Left renal cortex interstitium (tissue), 4 donors: ENCODE measurements at places on chromosomes 7 and 10. TPM values are rescaled to one million over a fixed set of nuclear protein-coding genes. Genes with fewer than 3 reads are reported as not detected.

DNA sequence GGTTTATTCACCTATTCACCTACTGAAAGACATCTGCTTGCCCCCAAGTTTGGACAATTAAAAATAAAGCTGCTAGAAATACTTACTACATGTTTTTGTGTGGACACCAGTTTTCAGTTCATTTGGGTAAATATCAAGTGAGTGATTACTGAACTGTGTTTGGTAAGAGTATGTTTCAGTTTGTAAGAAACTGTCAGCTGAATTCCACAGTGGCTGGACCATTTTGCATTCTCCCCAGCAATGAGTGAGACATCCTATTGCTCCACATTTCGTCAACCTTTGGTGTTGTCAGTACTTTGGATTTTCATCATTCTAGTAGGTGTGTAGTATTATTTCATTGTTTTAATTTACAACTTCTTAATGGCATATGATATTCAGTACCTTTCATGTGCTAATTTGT, 17.4 kb upstream of the IKZF1 start:
- DNase-seq, result no peak

The LEP gene
- polyA plus RNA-seq, result 0.17 TPM

GRCh38 chr7:104956753-104957450, 57.1 kb upstream of the KMT2E start:
- no peak for DNase-seq

DNA sequence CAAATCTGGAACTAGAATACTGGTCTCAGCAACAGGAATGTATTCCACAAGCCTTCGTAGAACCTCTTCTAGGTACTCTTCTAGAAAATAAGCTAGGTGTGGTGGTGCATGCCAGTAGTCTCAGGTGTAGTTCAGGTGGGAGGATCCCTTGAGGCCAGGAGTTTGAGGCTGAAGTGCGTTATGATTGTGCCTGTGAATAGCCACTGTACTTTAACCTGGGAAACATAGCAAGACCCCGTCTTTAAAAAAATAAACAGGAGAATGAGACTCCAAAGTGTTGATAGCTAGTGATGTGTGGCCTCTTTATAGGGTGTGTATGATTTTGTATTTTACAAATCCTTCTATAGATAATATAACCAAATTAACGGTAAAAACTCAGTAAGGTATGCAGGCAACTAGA, 1.5 kb upstream of the ZNF775 start:
- no peak for DNase-seq

DNA sequence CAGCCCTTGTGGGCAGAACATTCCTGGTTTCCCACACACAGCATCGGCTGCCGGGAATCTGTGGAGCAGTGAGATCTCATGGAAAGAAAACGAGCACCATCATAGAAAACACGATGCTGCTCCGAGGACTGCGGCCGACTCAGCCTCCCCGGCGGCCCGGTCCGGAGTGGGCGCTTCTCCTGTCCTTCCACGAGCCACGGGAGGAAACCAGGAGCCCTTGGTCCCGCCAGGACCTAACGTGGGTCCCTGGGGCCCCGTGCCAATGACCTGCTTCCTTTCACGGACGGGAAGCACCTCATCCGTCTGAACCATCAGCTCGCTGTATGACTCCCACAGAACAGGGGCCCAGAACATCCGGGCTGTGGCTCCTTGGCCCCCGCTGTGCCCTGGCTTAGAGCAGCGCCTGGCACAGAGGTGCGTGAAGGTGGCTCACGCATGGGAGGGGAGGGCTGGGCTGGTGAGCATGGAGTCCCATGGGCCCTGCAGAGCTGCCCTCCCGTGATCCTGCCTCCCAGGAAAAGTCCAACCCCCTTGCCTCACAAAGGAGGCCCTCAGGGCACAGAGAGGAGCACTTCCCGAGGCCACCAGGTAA, 280.5 kb downstream of the MAD1L1 start:
- DNase-seq, result no peak

GRCh38 chr7:47326220-47326619, 255.7 kb downstream of the TNS3 start:
- no peak for DNase-seq

The LBX1 gene
- polyA plus RNA-seq, result not detected

DNA sequence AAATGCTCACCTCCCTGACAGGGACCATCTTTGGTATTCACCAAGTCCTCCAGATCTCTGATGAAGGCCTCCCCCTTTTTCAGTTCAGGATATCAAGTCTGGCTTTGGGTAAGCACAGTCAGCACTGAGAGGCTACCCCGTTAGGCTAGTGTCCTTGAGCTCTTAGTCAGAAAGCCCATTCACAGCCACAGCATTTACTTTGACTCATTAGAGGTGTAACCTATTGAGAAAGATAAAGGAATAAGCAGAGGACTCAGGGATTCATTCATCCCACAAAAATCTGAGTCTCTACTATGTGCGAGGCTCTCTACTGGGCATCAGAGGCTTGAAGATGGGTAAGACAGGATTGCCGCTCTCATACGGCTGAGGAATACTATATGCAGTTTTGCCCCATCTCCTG, 14.0 kb upstream of the RAMP3 start:
- no peak for DNase-seq

GRCh38 chr10:23980094-23980493, 228.8 kb upstream of the KIAA1217 start:
- DNase-seq, result peak; percentile 70

The IRF5 gene
- polyA plus RNA-seq, result 8.9 TPM

The COL26A1 gene
- polyA plus RNA-seq, result 23.1 TPM

DNA sequence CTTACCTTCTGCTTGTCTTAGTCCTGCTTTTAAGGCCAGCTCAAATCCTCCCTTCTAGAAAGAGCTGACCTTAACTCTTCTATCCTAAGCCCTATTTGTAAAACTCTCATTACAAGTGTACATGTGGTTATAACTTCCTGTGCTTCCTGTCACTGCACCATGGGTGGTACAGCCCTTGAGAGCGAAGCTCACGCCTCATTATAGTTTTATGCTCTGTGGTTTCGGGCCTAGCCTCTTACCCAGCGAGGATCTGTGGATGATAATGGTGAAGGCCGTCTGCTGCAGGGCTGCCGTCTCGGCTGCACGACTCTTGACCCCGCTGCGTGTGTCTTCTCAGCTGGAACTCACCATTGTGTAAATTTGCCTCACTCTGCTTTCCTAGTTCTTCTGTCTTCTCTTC, 74.6 kb downstream of the CUL1 start:
- no peak for DNase-seq

GRCh38 chr7:1244700-1245523, 12.2 kb downstream of the UNCX start:
- no peak for DNase-seq

DNA sequence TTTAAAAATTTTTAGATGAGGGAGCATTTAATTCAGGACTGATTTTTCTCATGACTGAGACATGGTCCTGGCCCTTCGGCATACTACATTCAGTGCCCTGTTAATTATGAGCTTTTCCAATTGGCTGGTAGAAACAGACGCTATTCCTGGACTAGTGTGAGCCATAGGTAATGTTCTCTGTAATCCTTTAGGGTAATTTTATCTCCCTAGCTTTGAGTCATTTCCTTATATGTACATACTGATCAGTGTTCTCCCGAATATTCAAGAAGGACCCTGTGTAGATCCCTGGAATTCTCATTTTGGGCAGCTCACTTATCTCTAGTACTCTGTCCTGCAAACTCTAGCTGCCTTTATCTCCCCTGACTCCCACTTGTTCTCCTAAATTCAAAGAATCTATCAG, 92.6 kb upstream of the NPY start:
- no peak for DNase-seq

The AGR2 gene
- 62.0 TPM for polyA plus RNA-seq

- no peak for DNase-seq
Observed at GRCh38 chr7:134685250-134685649, 38.6 kb downstream of the BPGM start.

The FRA10AC1 gene
- polyA plus RNA-seq, result 54.0 TPM

- no peak for DNase-seq
Observed at GRCh38 chr7:98178762-98179490, 32.3 kb upstream of the BHLHA15 start.

The RUFY2 gene
- polyA plus RNA-seq, result 23.8 TPM

The NHLRC2 gene
- polyA plus RNA-seq, result 31.1 TPM

The CYP51A1 gene
- polyA plus RNA-seq, result 82.5 TPM

The FXYD4 gene
- polyA plus RNA-seq, result not detected

GRCh38 chr7:70313271-70313670, 715.0 kb downstream of the AUTS2 start:
- no peak for DNase-seq

DNA sequence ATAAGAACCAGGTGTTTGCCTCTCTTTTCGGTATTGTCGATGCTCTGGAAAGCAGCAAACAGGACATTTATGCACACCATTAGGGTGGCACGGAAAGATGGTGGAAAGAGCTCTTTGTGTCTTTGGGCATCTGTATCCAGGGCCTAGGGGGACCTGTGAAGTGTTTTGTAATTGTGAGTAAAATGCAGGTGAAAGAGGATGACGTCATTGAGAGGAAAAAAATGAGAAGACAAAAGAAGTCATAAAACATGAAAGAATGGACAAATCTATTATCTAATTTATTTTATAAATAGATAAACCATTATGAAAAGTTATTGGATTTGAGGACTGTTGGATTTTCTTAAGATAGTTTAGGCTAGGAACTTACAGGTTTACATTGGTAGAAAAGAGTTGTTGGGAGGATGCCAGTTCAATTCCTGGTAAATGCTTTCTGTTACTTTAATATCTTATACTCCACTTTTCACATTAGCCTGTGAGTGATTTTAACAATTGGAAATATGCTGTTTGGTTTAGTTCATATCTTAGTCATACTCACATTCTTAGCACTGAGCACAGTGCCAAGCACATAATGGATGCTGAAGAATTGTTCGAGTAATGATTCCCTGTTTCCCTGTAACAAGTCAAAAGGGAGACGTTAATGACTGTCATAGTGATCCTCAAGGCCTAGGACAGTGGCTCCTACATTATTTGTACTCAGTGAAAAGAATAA, 62.6 kb downstream of the EXOC4 start:
- DNase-seq, result no peak

GRCh38 chr10:44660271-44660670, 250.9 kb upstream of the TMEM72 start:
- DNase-seq, result no peak

- no peak for DNase-seq
Observed at GRCh38 chr7:140403878-140404564, at the start of gene RAB19. TSS of gene RAB19 (plus strand) at chr7:140404058. CDS start at chr7:140407647, 3,589 bp downstream.

The RASSF4 gene
- 23.2 TPM for polyA plus RNA-seq

The CFAP43 gene
- polyA plus RNA-seq, result 12.8 TPM

GRCh38 chr7:27895551-27895950, 155.6 kb downstream of the TAX1BP1 start:
- DNase-seq, result no peak

GRCh38 chr7:18241543-18242231, 214.0 kb upstream of the PRPS1L1 start:
- DNase-seq, result no peak

DNA sequence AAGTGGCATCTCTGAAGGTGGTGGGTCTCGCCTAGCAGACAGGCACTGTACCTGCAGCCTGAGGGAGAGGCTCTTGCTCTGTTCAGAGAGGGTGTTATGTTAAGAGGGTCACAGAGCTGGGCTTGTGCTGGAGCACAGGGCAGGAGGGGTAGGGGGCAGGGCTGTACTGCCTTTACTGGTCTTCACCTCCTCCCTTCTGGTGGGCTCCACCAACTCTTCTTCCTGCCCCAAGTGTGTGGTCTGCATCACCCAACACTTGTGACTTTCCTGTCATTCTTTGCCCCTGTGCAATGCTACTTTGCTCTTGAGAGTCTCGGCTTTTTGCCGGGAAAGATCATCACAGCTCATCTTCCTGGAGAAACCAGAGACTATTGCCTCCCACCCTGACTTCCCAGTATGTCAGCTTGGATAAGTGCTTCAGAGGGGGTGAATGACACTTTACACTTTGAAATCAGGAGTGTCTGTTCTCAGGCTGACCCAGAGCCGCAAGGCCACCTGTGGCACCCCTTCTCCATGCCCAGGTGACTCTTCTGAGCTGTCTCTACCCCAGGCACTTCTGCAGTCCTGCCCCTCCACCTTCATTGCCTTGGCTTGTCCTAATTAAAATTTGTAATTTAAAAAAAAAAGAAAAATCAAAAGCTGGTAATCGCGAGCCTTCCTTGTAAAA, 38.4 kb upstream of the IKZF1 start:
- DNase-seq, result no peak

- no peak for DNase-seq
Observed at GRCh38 chr10:125692601-125693523, 9.9 kb upstream of the TEX36 start.

DNA sequence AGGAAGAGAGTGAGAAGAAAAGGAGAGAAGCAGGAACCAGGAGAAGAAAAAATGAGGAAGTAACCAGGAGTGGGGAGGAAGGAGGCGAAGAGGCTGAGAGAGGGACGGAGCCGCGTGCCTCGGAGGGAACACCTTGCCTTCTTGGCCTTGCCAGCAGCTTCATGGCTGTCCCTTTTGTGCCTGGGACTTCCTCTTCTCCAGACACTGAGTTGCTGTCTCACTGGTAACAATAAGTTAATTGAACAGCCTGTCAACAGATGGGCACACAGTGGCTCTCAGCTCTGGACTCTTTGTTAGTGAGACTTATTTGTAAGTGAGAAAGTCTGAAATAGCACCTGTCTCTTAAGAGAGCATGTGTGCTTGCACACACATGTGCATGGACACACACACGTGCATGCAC, 83.2 kb downstream of the GATA3 start:
- DNase-seq, result no peak

DNA sequence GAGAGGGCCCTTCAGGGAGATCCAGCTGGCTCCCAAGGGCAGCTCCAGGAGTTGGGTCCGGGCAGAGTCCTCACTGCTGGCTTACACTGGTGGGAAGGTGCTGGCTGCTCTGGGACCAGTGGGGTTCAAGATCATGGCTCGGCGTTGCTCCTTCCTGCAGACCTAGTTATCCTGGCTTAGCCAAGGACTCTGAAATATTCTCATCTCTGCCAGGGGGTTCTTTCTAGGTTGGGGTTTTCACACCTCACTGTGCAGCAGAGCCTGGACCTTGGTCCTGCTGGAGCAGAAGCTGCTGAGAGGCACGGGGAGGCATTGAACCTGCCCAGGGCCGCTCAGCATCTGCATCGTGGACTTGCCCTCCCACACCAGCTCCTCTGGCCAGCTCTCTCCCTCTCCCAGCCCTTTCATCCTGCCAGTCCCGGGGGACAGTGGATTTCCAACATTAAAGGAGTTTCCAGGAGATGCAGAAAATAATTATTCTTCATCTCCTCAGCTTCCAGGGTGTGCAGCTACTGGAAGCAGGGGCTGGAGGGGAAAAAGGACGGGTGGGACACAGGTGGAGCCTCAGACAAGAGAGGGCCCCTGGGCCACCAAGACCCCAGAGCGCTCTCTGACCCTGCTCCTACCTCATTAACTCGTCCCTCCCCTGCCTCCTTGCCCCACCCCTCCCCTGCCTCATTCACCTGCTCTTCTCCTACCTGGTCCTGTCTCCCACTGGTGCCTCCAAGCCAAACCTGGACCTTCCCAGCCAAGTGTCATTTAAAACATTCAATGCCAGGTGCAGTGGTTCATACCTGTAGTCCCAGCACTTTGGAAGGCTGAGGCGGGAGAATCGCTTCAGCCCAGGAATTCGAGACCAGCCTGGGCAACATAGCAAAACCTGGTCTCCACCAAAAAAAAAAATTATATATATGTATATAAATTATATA, 42.5 kb downstream of the JAKMIP3 start:
- DNase-seq, result no peak

The MAGI2 gene
- polyA plus RNA-seq, result 38.7 TPM

GRCh38 chr7:37448011-37448635, 541 bp downstream of the ELMO1 start:
- DNase-seq, result no peak
